Right forelimb (tissue), 1 donor: ENCODE measurements at places on chromosomes 3 and 15.

DNA sequence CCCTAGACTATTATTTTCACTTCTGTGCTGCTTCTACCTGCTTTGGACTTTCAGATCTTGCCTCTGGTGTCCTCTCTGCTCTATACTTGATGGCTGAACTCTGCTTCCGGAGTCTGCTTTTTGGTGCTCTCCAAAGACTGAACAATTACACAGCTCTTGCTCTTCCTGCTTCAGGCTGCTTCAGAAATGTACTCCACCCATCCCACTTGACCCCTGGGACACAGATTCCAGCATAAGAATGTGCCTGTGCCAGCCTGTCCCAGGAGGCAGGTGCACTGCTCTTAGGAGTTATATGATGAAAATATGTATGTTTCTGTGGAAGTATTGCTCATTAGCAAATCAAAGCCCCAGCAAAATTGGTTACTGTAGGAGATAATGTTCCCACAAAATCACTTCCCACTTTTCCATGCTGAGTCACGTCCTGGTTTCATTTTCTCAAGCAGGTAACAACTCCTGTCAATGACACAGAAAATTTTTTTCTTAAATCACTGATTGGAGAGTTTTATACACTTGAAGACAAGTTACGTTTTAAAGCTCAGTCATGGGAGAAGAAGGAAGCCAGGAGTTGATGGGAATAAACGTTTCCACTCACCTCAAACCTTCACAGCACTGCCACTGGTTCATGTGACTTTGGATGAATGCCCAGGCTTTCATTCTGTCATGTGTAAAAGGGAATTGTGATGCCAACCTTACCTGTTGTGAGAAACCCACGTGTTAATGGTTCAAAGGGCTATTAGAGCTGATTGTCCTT lies 239.4 kb upstream of the ZPLD1 start:
- DNase-seq = no peak

- DNase-seq = no peak
These were observed 35.7 kb downstream of the KLF15 start for GRCh38 chr3:126321490-126321889.

GRCh38 chr3:196408565-196409300 lies 23.5 kb downstream of the UBXN7 start:
- no peak for DNase-seq

DNA sequence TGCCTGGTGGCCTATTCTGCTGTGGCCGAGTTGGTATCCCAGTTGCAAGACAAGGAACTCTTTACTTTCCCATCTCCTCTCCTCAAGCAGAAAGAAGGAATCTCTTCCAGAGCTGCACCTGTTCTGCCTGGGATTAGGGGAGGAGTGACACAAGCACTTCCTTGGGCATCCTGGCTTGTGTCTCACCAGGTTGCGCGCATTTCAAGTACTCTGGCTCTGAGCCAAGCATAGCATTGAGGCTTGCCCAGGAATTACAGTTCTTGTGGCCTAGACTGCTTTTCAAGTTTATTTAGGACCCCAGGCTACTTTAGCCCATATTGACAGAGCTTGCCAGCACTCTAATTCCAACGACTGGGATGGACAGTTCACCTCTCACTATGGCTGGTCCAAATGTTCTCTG lies 150.5 kb downstream of the RSRC1 start:
- no peak for DNase-seq

DNA sequence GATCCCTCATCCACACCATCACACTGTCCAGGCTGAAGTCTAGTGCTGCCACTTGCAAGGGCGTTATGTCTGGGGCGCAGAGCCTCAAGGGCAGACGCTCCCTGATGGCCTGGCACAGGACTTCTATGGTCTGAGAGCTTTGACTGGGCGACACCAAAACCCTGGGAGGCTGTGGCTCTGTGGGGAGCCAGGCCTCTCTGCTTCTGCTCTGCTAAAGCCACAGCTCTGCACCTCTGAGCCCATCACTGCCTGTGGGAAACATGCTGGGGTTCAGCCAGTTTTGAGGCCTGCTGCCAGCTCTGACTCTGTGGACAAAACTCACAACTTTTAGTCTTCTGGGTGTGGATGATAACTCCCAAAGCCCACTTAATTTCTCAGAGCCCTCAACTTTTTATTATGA lies 6.3 kb upstream of the LCTL start:
- no peak for DNase-seq

DNA sequence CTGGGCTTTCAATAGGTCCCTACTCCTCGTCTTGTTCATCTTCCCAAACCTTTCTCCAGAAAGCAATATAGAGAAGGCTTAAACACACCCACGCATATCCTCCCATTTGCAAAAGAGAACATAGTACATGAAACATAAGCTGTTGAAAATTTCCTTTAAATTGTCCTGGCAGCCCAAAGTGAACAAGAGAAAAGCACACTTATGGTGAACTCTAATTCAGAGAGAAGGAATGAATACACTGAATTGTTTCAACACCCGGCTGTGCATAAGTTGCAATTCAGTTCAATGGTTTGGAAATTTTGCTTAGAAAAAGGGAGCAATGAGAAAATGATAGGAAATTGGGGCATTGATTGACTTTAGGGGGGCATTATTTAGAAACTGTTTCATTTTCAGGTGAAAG lies 202.6 kb downstream of the TIGIT start:
- no peak for DNase-seq

GRCh38 chr3:109715707-109716106 lies 378.4 kb upstream of the DPPA4 start:
- no peak for DNase-seq

DNA sequence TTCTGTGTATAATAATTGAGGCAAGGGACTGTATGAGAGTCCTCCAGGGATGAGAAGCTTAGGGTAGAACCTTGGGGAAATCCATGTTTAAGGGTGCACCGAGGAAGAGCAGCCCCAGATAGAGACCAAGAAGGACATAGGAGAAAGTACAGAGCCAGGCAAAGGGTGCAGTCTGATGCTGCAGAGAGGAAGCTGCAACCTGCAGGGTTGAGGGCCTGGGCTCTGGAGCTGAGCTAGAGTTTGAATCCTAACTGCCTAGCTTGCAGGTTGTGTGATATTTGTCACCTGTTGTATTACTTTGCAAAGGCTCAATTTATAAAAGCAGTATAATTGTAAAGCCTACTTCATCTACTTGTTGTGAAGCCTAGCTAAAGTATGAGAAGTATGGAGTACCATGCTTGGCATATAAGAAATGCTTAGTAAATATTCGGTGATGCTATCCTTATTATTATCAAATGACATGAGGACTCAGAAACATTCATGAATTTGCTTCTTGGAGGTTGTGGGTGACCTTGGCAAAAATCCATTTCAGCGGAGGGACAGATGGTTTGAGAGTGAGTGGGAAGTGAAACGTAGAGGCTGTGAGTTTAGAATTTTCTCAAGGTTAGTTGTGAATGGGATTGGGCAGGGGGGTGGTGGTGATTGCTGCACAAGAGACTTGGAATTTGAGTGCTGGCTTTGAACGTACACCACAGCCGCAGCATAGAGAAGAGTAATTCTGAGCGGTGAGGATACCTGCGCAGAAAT lies 43.8 kb downstream of the PLCL2 start:
- DNase-seq = no peak

DNA sequence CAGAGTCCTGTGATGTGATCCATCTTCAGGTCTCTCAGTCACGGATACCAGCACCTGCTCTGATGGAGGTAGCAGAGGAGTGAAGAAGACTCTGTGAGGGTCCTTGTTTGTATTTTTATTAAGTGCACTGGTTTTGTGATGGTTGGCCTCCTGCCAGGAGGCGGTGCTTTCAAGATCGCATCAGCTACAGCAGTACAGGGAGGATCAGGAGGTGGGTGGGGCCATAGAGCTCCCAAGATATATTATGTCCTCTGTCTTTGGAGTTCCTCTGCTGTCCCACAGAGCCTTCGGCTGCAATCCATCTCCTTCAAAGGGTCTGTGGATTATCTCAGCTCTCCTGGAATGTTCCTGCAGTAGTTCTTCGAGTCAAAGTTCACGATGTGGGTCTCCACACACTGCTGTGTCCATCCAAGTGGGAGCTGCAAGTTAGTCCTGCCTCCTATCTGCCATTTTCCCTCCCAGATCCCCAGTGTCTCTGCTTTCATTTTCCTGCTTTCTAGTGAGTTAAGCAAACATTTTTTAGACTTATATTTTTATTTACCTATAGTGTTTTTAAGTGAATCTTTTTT lies 54.7 kb downstream of the TM2D3 start:
- no peak for DNase-seq

DNA sequence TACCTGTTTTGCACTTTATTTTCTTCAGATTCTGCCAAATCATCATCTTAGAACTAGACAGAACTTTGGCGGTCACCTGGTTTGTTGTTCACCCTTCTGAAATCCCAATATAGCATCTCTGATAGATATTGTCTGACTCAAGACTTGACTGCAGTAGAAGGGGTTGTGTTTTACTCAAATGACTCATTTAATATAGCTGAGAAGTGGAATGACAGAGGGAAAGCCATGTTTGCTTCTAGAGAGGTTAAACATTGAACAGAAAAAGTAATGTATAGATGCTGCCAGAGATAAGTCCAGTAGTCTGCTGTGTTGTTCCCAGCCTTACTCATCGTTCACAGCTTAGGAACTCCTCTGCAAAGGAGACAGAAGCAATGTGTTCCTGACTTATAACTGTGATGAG lies 402.0 kb downstream of the AGBL1 start:
- DNase-seq = no peak

DNA sequence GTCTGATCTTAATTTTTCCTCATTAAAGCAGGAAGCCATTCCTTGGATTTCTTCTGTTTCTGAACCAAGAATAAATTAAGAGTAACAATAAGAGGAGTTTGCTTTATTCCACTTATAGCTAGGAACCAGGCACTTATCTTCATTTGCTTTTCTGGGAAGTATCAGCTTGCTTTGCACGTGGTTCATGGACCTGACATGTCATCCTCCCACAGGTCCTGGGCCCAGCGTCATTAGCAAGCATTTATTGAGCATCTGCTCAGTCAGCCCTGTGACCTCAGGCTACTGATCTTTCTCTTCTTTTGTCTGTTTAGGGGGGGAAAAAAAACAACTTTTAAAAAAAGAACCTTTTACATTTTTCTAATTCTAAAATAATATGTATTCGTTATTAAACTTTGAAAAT lies 34.7 kb upstream of the CRTC3 start:
- no peak for DNase-seq

DNA sequence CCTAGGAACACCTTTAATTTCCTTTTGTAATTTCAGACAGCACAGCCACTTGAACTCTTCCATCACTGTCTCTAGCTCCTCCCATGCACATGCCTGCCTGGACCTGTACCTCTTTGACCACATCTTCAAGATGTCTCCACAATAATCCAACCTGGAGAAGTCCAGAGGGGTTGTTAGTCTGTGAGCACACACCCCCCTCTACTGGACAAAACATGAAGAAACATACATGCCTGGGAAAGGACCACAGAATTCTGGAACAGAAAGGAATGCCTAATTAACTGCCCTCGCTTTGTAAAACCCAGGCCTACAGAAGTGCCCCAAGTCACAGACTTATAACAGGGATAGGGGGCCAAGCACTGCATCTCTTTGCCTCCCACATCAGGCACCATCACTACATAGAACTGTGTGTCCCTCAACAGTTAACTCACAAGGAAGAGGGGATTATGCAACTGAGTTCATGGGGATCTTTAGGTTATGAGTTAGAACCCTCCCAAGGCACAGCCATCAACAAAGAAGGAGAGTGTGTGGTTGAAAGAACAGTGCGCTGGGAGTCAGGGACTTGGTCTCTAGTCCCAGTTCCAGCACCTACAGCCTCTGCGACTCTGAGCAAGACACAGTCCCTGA lies 61.7 kb downstream of the FMN1 start:
- DNase-seq = peak; percentile 70

DNA sequence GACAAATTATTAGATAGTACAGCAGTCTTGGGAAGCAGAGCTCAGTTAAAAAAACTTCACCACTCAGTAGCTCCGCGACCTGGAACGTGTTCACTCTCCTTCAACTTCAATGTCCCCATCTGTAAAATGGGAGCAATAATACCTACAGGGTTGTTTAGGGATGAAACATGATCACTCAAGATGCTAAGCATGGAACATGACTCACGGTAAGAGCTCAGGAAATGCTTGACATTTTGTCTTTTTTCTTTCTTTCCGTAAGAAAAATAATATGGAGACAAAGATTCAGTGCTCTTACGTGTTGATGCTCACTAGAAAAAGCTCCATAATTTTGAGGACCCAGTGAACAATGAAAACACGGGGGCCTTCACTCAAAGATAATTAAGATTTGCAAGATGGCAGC lies 606.7 kb upstream of the MDFIC2 start:
- DNase-seq = no peak

GRCh38 chr3:148389916-148390315 lies 307.8 kb upstream of the AGTR1 start:
- no peak for DNase-seq
